ENCODE measurements at places on chromosomes 5 and 9. TPM values are rescaled to one million over a fixed set of nuclear protein-coding genes. Genes with fewer than 3 reads are reported as not detected.

CDH10 gene
- not detected for polyA plus RNA-seq

MEGF9 gene
- polyA plus RNA-seq, result 0.90 TPM

EPB41L4A gene
- polyA plus RNA-seq, result 5.7 TPM

OBP2B gene
- not detected for polyA plus RNA-seq

EHMT1 gene
- 166 TPM for polyA plus RNA-seq

AFAP1L1 gene
- polyA plus RNA-seq, result 3.2 TPM

SERINC5 gene
- 32.3 TPM for polyA plus RNA-seq

LRRC19 gene
- polyA plus RNA-seq, result 0.71 TPM

SPATA31D4 gene
- polyA plus RNA-seq, result not detected

SLC27A6 gene
- polyA plus RNA-seq, result 2.0 TPM

PCDHB6 gene
- polyA plus RNA-seq, result 0.11 TPM

GABRA6 gene
- polyA plus RNA-seq, result not detected

NEURL1B gene
- polyA plus RNA-seq, result 2.1 TPM

FNIP1 gene
- 7.7 TPM for polyA plus RNA-seq

LPAR1 gene
- 1.0 TPM for polyA plus RNA-seq

GRM6 gene
- polyA plus RNA-seq, result 0.50 TPM

TRMO gene
- 5.0 TPM for polyA plus RNA-seq

CD180 gene
- not detected for polyA plus RNA-seq
